Right renal cortex interstitium (tissue), 3 donors: ENCODE measurements at places on chromosomes 3 and 15.

DNA sequence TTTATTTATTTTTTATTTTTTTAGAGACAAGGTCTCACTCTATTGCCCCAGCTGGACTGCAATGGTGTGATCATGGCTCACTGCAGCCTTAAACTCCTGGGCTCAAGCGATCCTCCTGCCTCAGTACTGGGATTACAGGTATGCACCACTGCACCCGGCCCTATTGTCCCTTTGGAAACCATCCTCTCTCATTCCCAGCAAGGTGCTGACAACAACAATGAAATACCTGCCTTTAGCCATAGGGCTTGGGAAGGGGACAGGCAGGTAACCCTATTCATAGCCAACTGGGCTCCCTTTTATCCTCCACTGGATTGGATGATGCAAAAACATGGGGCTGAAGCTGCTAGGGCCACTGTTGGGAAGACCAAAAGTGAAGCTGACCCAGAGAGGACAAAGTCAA, 43.1 kb downstream of the SCAP start:
- no peak for DNase-seq

- no peak for DNase-seq
Measured at GRCh38 chr3:187783098-187783497, 37.8 kb upstream of the BCL6 start.

DNA sequence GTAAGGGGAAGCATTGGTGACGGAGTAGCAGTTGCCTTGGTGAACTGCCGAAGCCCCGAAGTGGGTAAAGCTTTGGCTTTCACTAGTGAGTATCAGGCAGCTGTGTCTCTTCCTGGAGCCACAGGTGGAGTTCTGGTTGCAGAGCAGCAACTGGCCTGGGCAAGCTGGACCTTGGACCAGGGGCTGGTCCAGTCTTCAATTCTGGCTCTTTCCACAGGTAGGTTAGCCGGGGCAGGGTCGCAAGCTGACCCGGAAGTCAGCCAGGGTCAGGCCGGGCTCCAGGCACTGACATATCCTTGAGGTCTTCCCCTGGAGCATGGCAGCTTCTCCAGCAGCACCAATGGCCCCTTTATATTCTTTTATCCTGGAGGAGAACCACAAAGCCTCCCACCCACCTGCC, 73.2 kb downstream of the TMEM44 start:
- DNase-seq = no peak

DNA sequence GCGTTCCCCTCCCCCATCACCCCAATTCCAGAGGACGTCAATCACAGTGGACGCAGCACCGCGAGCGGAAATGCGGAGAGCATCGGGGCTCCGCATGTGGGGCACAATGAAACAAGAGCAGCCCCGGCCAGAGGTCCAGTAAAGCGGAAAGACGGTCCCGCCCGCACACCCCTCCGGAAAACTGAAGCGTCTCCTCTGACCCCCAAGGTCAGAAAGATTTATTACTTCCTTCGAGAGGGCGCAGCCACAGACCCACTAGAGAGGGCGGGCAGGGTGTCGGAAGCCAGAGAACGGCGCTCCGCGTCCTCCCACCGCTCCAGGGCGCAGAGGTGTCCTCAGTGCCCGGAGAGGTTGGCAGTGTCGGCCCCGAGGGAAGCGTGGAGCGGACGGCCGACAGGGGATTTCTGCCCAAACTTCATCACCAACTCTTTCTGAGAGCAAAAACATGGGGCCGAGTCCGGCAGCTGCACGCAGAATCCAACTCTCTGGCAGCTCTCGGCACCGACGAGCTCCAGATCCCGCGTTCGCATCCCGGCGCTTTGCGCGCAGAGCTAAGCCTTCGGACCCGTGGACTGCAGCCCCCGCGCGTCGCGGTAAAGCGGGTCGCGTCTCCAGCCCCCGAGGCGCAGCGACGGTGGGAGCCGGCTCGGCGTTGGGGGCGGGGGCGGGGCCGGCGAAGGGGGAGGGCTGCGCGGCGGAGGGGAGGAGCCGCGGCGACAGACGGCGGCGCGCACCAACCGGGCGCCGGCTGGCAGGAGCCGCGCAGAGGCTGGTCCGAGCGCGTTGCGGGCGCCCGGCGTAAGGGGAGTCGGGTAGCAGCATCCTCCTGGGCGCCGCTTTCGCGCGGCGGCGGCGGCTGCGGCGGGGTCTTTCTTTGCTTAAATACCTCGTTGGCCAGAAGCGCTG, at the start of gene CHST2:
CHST2 (plus strand) TSS at position 763 of the 906 bp plus-strand sequence. CDS start 1,046 bp downstream, outside the sequence.
- no peak for DNase-seq

- no peak for DNase-seq
Measured at GRCh38 chr3:173709026-173709425, 311.5 kb downstream of the NLGN1 start.

GRCh38 chr3:65988411-65989180, 50.1 kb downstream of the MAGI1 start:
- DNase-seq = no peak

DNA sequence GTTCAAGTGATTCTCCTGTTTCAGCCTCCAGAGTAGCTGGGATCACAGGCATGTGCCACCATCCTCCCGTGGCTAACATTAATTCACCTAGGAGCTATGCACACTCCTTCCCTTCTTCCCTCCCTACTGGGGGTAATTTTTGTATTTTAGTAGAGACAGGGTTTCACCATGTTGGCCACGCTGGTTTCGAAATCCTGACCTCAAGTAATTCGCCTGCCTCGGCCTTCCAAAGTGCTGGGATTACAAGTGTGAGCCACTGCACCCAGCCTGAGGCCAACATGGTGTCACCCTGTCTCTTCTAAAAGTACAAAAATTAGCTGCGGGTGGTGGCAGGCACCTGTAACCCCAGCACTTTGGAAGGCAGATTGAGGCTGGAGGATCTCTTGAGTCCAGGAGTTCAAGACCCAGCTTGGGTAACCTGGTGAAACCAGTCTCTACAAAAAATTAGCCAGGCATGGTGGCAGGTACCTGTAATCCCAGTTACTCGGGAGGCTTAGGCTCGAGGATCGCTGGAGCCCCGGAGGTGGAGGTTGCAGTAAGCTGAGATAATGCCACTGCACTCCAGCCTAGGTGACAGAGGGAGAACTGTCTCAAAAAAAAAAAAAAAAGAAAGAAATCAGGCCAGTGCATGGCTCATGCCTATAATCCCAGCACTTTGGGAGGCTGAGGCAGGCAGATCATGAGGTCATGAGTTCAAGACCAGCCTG, 6.1 kb downstream of the RNU5B-1 start:
- no peak for DNase-seq

- no peak for DNase-seq
Measured at GRCh38 chr3:64306745-64307144, 81.5 kb upstream of the PRICKLE2 start.

DNA sequence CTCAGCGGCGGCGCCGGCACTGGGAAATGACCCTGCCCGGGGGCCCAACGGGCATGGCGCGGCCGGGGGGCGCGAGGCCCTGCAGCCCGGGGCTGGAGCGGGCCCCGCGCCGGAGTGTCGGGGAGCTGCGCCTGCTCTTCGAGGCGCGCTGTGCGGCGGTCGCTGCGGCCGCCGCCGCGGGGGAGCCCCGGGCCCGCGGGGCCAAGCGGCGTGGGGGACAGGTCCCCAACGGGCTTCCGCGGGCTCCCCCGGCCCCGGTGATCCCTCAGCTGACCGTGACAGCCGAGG, 172 bp downstream of the ITPKA start:
- no peak for DNase-seq

DNA sequence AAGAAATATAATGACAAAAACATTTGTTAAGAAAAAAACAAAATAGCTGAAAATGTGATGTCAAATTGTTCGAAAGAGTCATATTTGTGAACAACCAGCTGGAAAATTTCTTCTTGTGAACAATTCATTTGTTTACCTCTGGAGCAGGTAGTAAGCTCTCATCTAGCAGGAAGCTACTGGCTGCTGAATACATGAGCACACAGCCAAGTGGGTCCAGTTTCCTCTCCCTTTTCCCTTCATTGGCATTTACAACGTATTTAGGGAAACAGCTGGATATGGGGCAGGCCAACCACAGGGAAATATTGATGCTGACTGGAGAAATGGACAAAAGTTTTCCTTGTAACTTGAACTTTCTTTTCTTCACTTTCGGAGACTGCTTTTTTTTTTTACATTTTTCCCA, 1354.7 kb upstream of the EPHA6 start:
- no peak for DNase-seq

DNA sequence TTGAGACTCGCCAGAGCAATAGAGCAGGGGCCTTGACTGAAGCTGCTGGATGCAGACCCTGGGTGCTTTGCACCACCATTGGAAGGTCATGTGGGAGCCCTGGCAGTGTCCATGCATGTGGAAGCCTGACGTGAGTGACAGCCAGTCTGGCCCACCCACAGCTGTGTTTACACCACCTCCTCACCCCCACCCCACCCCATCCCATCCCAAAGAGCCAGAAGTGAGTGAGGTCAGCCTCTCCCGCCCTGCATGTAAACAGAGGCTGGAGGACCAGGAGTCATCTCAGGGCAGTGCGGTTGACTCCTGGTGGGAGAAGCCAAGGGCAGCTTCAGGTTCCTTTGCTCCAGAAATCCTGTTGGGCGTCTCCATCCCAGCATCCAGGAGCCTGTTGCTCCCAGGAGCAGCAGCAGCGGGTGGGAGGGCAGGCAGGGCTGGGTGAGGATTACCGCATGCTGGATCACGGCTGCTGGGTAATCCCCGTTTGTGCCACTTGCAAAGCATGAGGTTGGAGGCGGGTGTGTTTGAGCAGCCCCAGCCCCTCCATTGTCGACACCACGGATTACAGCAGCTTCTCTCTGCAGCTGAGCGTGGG, 44.6 kb downstream of the CORO2B start:
- DNase-seq = no peak

GRCh38 chr3:126903521-126903920, 79.4 kb upstream of the PLXNA1 start:
- DNase-seq = no peak

- no peak for DNase-seq
Measured at GRCh38 chr3:126525853-126526667, 2.1 kb downstream of the CHST13 start.

GRCh38 chr15:42358141-42358540, 1.2 kb upstream of the CAPN3 start:
- DNase-seq = no peak

DNA sequence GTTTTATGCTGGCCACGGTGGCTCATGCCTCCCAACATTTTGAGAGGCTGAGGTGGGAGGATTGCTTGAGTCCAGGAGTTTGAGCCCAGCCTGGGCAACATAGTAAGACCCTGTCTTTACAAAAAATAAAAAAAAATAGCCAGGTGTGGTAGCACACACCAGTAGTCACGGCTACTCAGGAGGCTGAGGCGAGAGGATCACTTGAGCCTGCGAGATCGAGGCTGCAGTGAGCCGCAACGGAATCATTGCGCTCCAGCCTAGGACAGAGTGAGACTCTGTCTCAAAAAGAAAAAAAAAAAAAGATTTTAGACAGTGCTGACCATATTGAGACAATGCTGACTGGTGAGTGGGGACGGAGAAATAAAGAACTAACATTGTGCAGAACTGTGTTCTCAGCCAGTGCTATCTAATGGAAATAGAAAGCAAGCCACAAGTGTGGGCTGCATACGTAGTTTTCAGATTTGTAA, 67.2 kb downstream of the ST6GAL1 start:
- DNase-seq = no peak

GRCh38 chr3:43022121-43022520, 43.0 kb downstream of the GASK1A start:
- no peak for DNase-seq

- DNase-seq = no peak
Measured at GRCh38 chr3:18302517-18302916, 122.6 kb downstream of the SATB1 start.

- no peak for DNase-seq
Measured at GRCh38 chr3:11305509-11305908, 33.3 kb downstream of the ATG7 start.

DNA sequence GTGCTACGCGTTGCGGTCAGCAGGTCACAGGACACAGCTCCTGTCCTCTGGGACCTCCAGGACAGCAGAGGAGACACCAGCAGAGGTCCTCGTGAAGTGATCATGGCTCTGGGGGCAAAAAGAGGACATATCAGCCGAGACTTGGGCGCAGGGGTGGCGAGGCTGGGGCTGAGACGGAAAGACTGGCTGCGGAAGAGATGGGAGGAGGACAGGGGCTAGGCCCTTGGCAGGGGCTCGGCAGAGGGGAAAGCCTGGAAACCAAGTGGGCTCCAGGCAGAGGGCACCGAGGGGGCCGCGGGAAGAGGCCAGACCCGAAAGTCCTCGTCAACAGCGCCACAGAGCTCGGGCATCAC, 4.9 kb upstream of the CFAP100 start:
- DNase-seq = no peak

DNA sequence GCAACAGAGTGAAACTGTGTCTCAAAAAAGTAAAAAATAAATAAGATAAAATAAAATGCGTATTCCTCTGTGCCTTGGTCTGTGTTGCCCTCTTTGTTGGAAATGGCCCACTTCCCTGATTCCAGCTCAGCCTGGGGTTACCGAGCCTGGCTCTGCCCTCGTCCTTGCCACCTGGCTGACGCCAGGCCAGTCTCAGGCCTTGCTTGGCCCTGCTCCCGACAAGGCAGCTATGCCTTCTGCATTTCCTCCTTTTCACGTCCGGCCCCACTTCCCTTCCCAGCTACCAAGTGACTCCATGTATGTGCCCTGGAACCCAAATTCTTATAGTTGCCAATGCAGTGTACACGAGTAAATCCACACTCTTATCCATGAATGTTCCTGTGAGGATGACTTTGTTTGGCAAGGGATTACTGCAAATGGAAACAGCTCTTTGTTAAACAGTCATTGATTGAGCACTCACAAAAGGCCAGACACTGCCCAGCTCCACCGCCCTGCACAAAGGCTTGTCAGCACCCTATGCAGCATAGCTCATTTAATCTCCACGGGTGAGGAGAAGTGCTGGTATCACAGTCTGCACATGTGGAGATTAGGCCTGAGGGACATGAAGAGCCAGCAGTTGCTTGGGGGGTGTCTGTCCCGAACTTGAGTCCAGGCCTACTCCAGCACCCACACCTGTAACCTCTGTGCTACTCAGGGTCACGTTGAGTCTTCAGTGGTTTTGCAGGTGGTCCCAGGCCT, 25.1 kb downstream of the SPSB4 start:
- DNase-seq = no peak

DNA sequence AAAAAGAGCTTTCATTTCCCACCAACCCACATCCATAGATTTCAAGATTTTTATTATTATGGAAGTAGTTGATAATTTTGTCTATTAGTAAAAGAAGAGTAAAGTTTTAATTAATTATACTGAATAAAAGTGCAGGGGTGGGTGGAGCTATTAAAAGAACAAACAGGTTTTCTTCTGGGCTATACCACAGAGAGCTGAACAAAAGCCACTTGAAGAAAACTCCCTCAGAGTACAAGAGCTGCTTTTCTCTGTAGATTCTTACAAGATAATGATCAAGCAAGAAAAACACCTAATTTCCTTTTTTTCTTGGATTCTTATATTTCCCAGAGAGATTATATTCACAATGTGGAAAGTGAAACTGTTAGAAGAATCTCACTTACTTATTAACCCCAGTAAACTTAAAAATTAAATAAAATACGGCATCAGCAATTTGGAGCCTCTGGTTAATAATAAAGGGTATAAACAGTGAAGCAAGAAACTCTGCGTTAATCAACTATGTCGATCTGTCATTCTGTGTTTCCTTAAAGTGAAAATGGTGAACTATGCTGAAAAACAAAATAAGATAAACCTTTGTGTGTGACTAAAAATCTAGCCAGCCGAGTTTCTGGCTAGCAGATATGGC, 84.9 kb downstream of the THBS1 start:
- DNase-seq = no peak

GRCh38 chr3:123476967-123477750, 28.3 kb upstream of the ADCY5 start:
- no peak for DNase-seq
